Forelimb muscle (tissue), 1 donor: ENCODE measurements at places on chromosomes 13 and 19. TPM values are rescaled to one million over a fixed set of nuclear protein-coding genes. Genes with fewer than 3 reads are reported as not detected.

- no peak for DNase-seq
Observed at GRCh38 chr19:58261968-58262921, 16.5 kb upstream of the ZNF8 start.

DNA sequence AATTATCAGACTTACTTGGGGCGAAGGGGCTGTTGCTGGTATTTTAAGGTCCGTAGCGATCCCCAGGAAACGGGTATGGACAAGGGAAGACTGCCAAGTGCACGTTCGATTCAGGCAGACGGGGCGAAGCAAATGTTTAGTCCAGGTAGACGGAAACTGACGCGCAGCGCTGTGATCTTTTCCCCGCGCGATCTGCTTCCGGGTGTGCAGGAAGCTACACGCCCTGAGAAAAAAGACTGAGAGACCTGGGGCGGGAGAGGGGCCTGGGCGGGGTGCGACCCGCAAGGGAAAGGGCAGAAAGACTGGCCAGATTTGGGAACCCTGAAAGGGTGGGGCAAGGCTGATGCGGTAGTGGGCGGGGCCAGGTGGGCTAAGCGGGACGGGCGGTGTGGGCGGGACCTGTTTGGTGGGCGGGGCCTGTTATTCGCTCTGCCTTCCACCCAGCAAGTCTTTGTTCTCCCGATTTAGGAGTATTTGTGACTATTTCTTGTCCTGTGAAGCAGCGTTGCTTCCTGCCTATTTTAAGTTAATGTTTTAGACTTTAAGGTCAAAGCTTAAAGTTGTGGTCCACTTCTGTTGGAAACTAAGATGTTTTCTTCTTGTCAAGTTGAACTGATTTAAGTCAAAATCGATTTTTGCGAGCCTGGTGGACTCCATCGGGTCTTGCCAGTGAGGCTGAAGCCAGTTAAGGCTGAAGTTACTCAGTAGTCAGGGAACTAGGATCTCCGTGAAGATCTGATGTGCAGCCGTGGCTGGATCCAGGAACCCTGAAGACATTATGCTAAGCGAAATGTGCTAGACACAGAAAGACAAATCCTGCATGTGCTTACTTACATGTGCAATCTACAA, at the start of gene ZNF836:
Gene ZNF836 (minus strand): TSS at position 301 of the 849 bp plus-strand sequence. CDS start 3,549 bp downstream, outside the sequence.
- no peak for DNase-seq

Gene ATP8B3
- 0.51 TPM for polyA plus RNA-seq

Gene EXOC3L2
- polyA plus RNA-seq, result 1.1 TPM

Gene WDR88
- 0.56 TPM for polyA plus RNA-seq
